Neural crest cell (in vitro differentiated cells): ENCODE measurements at places on chromosomes 11 and 22. TPM values are rescaled to one million over a fixed set of nuclear protein-coding genes. Genes with fewer than 3 reads are reported as not detected.

OR4A16 gene
- total RNA-seq, result not detected in 2 replicates

DNA sequence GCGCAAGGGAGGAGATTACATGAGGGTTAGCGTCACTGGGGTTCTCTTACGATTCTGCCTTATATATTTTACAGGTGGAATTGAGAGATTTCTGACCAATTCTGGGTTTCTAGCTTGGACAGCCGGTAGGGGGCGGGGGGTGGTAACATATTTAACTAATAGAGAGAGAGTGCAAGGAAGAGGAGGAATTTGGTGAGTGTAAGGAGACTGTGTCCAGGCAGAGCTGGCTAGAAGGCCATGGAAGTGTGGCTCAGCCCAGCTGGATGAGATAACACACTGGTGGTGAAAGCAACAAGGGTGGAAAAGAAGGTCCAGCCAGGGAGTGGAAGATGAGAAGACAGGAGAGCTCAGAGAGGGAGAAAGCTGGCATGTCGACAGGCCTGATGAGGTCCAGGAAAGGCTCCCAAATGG, 56.5 kb downstream of the ST3GAL4 start:
- no peak for DNase-seq
- H3K27me3 ChIP-seq, result no peaks in the 10 kb centered on the region
- peak overlapping the region; percentile 64 for H3K27ac ChIP-seq
- peaks cover 21% of the 10 kb centered on the region for H3K36me3 ChIP-seq

DNA sequence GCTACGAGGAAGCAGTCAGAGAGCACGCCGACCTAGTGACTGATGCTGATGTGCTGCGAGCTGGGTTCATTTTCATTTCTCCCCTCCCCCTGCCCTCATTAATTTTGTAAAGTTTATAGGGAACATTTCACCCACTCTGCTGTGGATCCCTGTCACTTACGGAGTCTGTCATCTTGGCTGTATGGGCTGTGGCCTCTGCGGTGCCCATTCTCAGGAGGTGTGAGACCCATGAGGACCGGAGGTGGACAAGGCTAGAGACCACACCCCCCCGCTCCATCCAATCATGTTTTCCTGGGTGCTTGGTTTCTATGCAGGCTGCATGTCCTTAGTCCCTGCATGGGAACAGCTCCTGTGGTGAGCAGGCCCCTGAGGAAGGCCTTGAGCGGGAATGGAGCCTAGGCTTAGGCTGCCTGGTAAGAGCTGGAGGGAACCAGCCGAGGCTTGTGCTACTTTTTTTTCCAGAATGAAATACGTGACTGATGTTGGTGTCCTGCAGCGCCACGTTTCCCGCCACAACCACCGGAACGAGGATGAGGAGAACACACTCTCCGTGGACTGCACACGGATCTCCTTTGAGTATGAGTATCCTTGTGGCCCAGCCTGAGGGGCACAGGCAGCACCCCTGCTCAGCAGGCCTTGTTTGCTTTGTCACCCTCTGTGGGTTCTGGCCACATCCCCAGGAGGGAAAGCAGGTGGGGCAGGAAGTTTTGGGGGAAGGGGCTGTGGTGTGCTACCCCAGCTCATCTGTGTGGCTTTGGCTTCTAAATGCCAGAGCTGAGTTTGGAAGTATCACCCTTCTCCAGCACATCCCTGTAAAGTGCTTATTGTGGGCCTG, 19.1 kb downstream of the CLDN5 start:
- DNase-seq, result no peak
- no peak overlapping the region for H3K4me3 ChIP-seq
- no peaks in the 10 kb centered on the region for H3K27me3 ChIP-seq
- H3K27ac ChIP-seq, result peak overlapping the region; percentile 92
- H3K4me1 ChIP-seq, result no peaks in the 10 kb centered on the region
- peaks cover 7% of the 10 kb centered on the region for H3K36me3 ChIP-seq

DNA sequence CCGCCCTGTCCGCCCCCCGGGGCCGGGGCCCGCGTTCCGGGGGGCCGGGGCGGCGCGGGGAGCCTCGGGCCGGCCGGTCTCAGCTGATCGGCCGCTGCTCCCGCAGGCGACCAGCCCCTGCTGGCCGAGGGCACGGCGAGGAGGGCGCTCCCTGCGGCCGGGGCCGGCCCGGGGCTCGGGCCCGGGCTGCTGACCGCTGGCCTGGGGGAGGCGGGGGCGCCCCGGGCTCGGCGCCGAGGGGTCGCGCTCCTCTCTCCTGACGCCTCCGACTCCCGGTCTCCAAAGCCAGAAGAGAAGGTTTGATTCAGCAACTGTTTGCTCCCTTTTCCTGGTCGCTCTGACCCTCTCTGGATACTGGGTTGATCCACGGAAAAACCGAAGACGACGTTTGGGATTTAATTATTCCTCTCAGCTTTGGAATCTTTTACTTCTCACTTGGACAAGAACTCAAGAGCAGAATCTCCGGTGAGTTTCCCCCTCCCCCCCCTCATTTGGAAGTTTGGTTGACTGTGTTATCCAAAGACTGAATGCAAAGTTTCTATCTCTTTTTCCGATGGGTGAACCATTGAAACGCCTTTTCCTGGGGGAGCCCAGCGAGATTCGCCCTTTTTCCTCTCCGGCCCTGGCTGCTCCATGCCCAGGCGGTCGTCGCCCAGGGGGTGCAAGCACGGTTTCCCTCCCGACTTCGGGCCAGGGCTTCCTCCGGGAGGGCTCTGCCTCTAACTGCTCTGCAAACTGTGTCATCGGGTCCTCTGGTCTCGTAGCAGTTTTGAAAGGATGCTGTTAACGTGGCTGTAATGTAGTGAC, 725 bp downstream of the KDM2A start:
- no peaks in the 10 kb centered on the region for H3K36me3 ChIP-seq
- DNase-seq, result peak; percentile 28
- peaks cover 23% of the 10 kb centered on the region for H3K4me1 ChIP-seq
- H3K27ac ChIP-seq, result peak overlapping the region; percentile 97
- H3K4me3 ChIP-seq, result peak overlapping the region; percentile 99

GRCh38 chr11:134223121-134223520, 646 bp downstream of the NCAPD3 start:
- H3K4me1 ChIP-seq, result peaks cover 47% of the 10 kb centered on the region

CD3D gene
- not detected in 2 replicates for total RNA-seq

- H3K36me3 ChIP-seq, result no peaks in the 10 kb centered on the region
- DNase-seq, result no peak
- H3K4me1 ChIP-seq, result peaks cover 5% of the 10 kb centered on the region
- no peak overlapping the region for H3K27ac ChIP-seq
Measured at GRCh38 chr22:44642096-44642644, 59.8 kb upstream of the PRR5 start.

- no peak overlapping the region for H3K27ac ChIP-seq
- H3K27me3 ChIP-seq, result no peaks in the 10 kb centered on the region
- H3K36me3 ChIP-seq, result peaks cover 21% of the 10 kb centered on the region
- no peak for DNase-seq
- no peak overlapping the region for H3K4me3 ChIP-seq
Measured at GRCh38 chr11:100883830-100884229, 196.7 kb downstream of the ARHGAP42 start.

- no peaks in the 10 kb centered on the region for H3K36me3 ChIP-seq
- peak within 1 kb of the TSS; percentile 91 for H3K4me3 ChIP-seq
Measured at GRCh38 chr22:17774206-17774925, at the start of gene BID. Gene BID, minus strand, starts transcription at chr22:17774469. Its CDS starts 24,353 bp downstream, at chr22:17750116.

BUD13 gene
- 39.0 and 39.7 TPM in 2 replicates for total RNA-seq
